Right ventricle myocardium inferior (tissue), 1 donor: ENCODE measurements at places on chromosomes 1 and 21.

DNA sequence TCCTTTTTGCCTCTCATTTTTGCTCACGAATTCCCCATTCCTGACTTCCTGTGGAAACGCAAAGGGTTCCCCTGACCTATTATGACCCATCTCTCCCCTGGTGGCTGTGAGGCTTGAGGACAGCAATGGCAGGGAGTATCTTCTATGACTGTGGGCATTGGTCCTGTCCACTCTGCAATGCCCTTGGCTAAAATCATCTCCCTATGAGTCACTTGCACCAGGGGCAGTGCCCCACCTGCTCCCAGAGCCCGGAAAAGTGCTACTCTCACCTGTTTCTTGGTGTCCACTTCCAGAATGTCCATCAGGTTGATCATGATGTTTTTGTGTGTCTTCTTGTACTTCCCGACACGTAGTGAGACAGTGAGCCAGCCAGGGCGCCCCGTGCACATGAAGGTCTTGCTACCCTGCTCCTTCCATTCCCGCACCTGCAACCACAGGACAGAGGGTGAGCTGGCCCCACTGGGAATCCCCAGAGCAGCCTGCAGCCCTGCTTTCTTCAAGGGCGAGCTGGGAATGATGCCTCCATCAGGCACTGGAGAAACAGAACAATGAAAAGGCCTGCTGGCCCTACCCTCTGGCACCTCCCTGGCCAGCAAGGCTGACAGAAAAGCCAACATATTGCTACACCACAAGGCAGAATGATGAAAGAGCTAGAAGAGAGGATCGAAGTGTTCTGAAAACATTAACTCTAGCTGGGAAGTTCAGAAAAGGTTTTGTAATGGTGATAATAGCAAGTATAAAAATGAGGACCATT, 3.5 kb downstream of the DHCR24 start:
- DNase-seq = peak; percentile 62

- DNase-seq = no peak
Observed at GRCh38 chr1:213986020-213986924, 1.5 kb upstream of the PROX1 start.

- no peak for DNase-seq
Observed at GRCh38 chr1:46558141-46558963, 6.9 kb upstream of the KNCN start.

- no peak for DNase-seq
Observed at GRCh38 chr1:97610102-97610501, 310.7 kb downstream of the DPYD start.

DNA sequence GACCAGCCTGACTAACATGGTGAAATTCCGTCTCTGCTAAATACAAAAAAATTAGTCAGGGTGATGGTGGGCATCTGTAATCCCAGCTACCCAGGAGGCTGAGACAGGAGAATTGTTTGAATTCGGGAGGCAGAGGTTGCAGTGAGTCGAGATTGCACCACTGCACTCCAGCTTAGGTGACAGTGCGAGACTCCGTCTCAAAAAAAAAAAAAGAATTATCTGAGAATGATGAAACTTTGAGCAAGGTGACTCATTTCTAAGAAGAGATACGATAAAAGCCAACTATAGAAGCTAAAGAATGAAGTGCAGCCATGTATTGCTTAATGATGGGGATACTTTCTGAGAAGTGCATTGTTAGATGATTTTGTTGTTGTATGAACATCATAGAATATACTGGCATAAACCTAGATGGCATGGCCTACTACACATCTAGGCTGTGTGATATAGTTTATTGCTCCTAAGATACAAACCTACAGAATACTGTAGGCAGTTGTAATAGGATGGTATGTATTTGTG, 64.7 kb downstream of the SNRPE start:
- no peak for DNase-seq

- DNase-seq = no peak
Observed at GRCh38 chr1:207815466-207815865, 63.6 kb downstream of the CD46 start.

GRCh38 chr1:162026881-162027280, 3.2 kb upstream of the OLFML2B start:
- DNase-seq = no peak

DNA sequence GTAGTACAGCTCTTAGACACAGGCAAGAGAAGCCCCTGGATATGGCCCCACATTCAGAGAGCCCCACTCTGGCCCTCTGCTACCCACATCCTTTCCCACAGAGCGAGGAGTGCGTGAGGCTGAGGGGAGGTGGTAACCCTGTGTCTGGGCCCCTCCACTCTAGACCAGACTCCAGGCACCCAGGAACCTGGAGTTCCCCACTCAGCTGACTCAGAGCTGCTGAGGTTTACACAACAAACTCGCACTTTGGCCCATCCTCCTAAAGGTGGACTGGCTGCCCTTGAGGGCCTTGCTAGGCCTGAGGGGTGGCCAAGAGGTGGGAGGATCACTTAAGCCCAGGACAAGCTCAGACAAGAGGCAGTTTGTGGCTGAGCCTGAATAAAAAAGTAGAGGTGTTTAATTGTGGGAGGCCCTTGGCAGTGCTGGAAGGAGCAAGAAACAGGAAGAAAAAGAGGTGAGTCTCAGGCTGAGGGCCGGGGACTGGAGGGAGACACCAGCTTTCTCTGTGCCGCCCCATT, 10.7 kb downstream of the MR1 start:
- DNase-seq = no peak
